Activated effector memory CD4-positive, alpha-beta T cell treated with Interleukin-2 at 50 U/mL for 16 hours (primary cell): ENCODE measurements at places on chromosomes 2 and 18.

GRCh38 chr2:233414273-233414654 lies 60.0 kb downstream of the DGKD start:
- DNase-seq, result no peak

DNA sequence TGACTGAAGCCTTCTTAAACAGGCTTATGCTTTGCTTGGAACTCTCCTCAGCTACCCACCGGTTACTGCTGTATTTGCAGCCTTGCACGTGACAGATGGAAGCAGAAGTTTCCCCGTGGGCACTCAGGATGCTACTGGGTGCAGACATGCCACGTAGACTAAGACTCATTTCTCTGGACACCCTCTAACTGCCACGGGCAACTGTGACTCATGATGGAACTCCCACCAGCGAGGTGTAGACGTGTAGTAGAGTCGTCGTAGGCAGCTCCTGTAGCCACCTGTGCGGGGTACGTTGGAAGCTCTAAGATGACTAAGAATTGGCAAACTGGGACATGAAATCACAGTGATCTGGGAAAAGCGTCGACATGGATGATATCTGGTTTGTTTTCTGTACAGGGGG lies 27.5 kb downstream of the TSHZ1 start:
- DNase-seq, result no peak

GRCh38 chr18:48949606-48950535 lies 894 bp downstream of the SMAD7 start:
- no peak for DNase-seq

- DNase-seq, result no peak
Observed at GRCh38 chr2:105904938-105905337, 160.2 kb downstream of the NCK2 start.

DNA sequence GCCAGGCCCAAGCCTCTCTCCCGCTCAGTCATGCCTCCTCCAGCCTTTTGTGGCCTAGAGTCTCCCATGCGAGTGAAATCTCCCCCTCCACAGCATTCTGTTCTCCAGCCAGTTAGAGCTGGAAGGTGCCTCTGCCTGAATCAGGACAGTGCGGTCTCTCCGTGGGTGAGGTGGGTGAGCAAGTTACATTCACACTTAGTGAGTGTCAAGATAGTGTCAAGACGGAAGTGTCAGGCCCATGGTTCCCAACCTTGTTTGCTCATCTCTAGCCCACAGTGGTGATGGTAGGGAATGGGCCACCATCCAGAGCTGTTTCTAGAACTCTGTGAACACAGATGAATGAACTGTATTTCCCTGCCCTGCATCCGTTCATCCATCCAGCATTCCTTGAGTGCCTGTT lies 59.5 kb downstream of the LPIN1 start:
- no peak for DNase-seq

DNA sequence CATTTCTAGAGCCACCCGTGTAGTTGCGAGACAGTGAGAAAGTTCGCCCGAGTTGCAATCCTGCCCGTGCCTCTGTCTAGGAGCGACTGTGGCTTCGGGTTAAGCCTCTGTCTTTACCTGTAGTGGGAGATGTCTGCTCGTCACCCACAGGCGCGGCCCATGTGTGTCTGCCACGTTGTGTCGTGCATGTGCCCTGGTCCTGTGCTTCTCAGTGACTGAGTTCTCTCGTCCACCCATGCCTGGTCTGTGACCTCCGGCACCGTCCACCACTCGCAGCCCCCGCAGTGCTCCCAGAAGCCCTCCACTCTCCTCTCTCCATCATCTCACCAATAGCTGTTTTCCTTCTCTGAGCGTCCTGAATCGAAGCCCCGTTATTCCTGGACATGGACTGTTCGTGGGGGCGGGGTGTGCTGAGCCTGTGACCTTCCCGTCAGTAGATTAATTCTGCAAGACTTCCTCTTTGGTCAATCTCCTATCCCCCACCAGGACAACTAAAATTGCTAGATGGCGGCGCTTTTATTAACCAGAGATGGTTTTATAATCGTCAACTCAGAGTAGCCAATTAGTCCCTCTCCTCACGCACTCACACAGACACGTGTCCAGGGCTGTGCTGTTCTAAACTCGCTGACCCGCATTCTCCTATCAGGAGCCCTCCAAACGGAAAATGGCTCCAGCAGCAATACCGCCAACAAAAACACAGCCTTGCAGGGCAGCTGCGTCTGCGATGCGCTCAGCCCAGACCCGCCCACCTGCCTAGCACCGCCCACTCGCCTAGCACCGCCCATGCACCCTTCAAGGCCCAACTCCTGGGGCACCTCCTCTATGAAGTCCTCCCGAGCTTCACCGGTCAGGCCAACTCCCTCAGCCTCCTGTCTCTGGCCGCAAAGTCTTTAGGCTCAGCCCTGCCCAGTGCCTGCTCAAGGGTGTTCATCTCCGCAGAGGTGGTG lies 119.4 kb downstream of the TWIST2 start:
- no peak for DNase-seq

- no peak for DNase-seq
Observed at GRCh38 chr2:19843992-19844515, 57.7 kb downstream of the TTC32 start.

- DNase-seq, result no peak
Observed at GRCh38 chr2:148955798-148956197, 80.8 kb downstream of the KIF5C start.

GRCh38 chr2:10303694-10304378 lies 1.1 kb downstream of the HPCAL1 start:
- DNase-seq, result peak; percentile 36

DNA sequence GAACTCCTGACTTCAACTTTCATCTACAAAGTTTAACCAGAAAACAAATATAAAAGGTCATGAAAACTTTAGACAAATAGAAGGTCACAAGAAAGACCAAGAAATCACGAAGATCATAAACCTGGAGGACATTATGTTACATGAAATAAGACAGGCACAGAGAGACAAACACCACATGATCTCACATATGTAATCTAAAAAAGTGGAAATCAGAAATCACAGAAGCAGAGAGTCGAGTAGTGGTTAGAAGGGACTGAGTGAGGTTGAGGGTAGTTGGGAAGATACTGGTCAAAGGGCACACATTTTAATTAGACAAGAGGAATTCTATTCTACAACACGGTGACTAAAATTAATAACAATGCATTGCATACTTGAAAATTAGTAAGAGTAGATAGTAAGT lies 1.4 kb downstream of the GCFC2 start:
- no peak for DNase-seq

DNA sequence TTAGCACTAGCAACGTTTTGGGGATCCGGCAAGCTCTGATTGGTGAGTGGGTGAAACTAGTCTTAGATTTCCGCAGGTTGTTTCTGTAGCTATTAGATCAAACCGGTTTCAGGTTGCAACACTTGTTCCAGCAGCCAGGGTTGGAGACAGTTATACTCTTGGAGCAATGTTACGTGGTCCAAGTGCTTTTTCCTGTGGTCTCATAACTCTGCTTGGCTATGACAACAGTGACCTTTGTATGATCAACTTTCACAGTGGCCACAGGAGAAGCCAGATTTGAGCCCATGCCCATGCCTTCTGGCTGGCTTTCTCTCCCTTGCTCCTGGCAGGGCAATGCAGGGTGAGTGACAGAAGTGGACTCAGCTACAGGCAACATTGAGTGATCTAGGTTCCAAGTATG lies 84.5 kb upstream of the TAF1B start:
- no peak for DNase-seq

- DNase-seq, result no peak
Observed at GRCh38 chr2:173968551-173968950, 3.4 kb upstream of the SP3 start.

GRCh38 chr2:135818937-135819610 lies 17.9 kb downstream of the LCT start:
- no peak for DNase-seq

DNA sequence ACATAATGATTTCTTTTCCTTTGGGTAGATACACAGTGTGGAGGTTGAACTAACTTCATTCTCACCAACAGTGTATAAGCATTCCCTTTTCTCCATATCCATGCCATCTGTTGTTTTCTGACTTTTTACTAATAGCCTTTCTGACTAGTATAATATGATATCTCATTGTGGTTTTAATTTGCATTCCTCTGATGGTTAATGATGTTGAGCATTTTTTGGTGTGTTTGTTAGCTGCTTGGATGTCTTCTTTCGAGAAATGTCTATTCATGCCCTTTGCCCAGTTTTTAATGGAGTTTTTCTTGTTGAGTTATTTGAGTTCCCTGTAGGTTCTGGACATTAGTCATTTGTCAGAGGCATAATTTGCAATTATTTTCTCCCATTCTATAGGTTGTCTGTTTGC lies 59.8 kb downstream of the MARCHF4 start:
- no peak for DNase-seq

GRCh38 chr2:196719110-196719872 lies 79.8 kb downstream of the CCDC150 start:
- no peak for DNase-seq

GRCh38 chr2:138500592-138501424 lies 762 bp upstream of the SPOPL start:
- DNase-seq, result no peak

GRCh38 chr18:7585276-7585670 lies 18.2 kb downstream of the PTPRM start:
- DNase-seq, result no peak

GRCh38 chr2:22904126-22904684 lies 480.8 kb upstream of the KLHL29 start:
- no peak for DNase-seq

DNA sequence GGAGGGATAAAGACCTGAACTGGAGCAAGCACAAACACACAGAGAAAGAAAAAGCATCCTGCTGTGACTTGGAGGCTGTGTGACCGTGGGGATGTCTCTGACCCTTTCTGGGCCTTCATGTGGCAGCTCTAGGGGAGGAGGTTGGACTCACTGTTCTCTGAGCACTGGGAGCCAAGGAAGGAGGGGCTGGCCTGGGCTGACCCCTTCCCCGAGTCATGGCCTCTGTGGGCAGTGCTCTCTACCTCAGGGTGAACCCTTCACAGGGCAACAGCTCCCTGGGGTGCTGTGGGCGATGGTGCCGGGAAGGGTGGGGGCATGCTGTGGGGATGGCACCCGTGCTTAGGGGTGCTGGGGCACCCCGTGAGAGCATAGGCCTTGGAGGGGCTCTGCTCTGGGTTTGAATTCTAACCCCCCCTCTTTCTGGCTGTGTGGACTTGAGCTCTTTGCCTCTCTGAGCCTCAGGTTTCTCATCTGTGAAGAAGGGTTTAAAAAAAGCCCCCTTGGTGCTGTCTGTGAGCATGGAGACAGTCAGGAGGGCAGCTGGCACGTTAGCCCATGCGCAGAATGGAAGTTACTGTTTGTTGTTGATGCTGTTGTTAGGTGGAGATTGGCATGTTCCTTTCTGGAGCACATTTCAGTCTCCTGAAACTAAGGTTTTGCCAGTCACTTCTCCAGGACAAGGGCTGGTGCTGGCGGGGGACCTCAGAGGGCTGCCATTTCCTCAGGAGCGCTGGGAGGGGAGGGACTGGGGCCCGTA lies 700 bp downstream of the TOGARAM2 start:
- DNase-seq, result no peak

GRCh38 chr2:232789082-232789481 lies 12.7 kb upstream of the KCNJ13 start:
- no peak for DNase-seq

DNA sequence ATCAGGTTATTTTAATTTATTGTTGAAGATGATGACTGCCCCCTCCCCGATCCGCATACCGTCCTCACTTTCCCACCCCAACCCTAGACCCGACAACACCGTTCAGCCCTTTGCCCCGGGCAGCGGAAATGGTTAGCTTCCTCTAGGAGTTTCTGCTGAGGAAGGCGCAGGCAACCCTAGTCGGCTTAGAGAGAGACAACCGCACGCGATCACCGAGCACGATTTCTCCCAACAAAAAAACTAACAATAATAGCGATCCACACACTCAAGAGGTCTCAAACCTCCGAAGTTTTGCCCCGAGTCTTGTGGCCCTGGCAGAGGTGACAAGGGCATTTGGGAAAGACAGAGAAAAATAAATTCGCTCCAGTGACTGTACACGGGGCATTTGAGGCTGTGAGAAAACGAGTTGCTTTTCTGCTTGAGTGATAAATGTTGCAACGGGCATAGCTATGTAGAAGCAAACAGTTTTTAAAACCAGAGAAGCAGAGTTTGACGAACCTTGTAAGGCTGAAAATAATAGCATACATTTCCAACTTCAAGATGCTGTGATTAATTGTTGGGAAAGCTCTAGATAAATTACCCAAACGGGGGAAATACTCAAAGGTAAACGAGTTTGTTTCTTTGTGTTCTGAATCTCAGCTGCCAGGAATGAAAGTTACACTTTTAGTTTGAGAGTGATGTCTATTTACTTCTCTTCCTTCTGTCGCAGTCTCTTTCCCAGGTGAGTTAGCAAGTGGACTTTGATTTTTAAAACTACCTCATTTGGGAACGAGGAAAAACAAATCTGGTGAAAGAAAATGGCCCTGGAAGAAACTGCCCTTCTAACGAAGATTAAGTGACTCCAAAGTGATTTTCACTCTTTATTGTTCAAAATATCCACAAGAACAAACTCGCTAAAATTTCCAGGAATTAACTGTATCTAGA lies 11.0 kb upstream of the SIX3 start:
- no peak for DNase-seq
